ENCODE measurements at places on chromosomes 11 and 22. TPM values are rescaled to one million over a fixed set of nuclear protein-coding genes. Genes with fewer than 3 reads are reported as not detected.

The HSPB2 gene
- total RNA-seq: not detected

The TSPAN32 gene
- total RNA-seq: 41.5 TPM

The FREY1 gene
- 4.5 TPM for total RNA-seq

The OR8G1 gene
- not detected for total RNA-seq

The LUZP2 gene
- total RNA-seq: not detected

The OR56B4 gene
- total RNA-seq: not detected

The EP300 gene
- 125 TPM for total RNA-seq

The WT1 gene
- total RNA-seq: not detected

The SNX19 gene
- total RNA-seq: 84.1 TPM

DNA sequence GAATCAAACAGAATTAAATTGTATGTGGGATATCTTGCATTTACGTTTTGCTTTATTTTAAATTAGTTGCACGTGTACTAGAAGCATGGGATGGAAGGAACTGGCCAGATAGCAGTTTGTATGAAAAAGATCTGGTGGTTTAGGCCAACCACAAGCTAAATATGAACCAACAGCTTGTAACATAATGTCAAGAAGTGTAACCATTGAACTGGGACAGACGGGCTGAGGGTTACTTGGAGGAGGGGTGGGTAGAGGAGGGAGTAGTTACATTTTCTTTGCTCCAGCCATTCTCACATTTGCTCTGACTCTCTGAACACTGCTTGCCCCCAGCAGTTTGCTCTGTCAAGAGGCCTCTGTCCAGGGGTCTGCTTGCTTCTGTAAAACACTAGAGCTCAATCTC lies 31.7 kb upstream of the CXCR5 start:
- no peak for DNase-seq

- DNase-seq: no peak
Observed at GRCh38 chr22:16783930-16784354, 41.3 kb downstream of the XKR3 start.

DNA sequence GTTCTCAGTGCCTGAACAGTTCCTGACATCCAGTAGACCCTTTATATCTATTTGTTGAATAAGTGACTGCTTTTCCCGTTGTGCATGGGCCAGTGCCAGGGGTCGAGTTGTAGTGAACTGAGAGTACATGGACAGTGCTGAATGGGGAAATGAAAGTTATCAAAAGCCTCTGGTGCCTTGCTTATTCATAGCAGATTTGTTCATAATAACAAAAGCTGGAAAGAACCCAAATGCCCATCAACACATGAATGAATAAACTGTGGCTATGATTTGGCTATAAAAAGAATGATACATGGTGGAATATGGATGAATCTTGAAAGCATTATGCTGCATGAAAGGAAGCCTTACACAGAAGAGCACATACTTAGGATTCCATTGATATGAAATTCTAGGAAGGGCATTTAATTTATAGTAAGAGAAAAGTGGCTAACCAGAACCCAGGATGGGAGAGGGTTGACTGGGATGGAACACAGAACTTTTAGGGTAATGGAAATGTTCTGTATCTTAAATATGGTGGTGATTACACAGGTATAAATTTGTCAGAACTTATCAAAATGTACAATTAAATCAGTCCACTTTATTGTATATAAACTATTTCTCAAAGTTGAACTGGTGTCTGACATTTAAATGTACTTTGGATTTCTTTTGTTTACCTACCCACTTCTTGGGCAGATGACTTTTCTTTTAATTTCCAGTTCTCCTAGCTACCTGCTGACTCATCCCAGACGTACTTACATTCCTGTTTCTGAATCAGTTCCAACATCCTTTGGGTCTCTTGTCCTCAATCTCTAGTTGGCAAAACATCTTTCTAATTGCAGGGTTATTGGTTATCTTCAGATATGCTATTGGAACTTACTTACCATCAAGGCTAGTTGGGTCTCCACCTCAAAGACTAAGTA lies 42.8 kb downstream of the PACS1 start:
- DNase-seq: no peak

- no peak for DNase-seq
Observed at GRCh38 chr11:121144723-121145122, 43.7 kb downstream of the TECTA start.

DNA sequence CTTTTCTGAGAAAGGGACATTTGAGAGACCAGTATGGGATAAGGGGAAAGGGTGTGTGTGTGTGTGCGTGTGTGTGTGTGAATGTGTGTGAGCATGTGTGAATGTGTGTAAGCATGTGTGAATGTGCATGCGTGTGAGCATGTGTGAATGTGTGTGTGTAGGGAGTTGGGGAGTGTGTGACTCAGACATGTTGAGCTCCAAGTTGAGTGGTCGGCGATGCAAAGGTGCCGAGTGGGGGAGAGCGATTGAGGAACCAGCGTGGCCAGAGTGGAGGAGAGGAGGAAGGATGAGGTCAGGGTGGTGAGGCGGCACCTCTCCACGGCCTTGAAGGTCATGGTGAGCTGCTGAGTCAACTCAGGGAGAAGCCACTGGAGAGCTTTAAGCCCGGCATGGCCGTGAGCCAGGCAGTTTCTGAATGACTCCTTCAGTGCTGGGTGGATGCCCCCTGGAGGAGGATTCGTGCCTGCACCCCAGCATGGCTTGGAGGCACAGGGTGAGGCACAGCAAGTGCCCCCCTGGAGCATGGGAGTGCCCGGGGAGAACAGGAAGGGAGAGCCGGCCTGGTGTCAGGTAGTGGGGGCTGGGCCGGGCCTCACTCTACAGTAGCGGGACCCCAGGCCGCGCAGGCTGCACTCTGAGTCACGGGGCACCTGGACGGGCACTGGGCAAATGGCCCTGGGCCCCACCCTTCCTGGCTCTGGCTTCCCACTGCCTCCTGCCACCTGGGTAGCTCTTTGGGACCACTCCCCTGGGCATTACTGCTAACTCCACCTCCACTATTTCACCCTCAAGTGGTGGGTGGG lies 8.2 kb upstream of the CCDC88B start:
- DNase-seq: peak; percentile 47

- peak; percentile 6 for DNase-seq
Observed at GRCh38 chr11:73759610-73760134, 1.2 kb downstream of the RAB6A start.

DNA sequence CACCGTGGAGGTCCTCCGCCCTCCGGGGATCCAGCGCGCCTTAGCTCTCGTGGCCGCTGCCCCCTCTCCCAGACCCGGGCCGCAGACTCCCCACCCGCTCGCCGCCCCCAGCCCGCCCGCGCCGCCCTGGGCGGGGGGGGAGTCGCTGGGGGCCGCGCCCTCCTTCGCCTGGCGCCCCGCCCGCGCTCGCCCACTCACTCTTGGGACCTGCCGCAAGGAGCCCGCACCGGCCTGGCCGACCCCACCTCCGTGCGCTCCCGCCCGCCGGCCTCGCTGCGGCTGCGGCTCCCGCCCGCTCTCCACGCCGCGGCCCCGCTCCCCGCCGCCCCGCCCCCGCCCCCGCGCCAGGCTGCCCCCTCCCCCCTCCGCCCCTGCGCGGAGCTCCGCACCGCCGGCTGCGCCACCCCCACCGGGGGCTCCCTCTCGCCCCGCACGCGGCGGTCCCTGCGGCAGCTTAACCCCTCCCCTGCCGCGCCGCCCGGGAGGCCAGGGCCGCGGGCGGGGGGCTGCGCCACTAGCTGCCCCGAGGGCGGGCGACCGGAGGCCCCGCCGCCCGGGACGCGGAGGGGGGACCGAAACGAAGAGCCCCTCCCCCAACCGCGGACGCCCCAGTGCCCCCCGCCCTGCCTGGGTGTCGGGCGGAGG lies 724 bp upstream of the RASGRP2 start:
- DNase-seq: no peak

DNA sequence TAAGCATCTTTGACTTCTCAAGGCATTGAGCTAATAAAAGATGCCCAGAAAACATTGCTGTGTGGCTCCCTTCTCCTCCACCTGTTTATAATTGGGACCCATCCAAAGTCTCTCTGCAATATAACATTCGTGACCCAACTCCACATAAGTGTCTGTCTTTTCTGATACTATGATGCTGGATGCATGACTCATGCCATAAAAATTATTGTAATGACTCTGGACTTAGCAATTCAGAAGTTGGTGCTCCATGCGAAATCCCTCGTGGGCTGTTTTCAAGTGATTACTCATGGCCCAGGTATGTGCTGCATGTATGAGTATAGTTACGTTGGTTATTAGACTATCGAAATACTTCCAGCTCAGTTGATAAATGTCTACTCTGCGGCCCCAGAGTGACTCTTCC lies 11.7 kb downstream of the FJX1 start:
- no peak for DNase-seq

DNA sequence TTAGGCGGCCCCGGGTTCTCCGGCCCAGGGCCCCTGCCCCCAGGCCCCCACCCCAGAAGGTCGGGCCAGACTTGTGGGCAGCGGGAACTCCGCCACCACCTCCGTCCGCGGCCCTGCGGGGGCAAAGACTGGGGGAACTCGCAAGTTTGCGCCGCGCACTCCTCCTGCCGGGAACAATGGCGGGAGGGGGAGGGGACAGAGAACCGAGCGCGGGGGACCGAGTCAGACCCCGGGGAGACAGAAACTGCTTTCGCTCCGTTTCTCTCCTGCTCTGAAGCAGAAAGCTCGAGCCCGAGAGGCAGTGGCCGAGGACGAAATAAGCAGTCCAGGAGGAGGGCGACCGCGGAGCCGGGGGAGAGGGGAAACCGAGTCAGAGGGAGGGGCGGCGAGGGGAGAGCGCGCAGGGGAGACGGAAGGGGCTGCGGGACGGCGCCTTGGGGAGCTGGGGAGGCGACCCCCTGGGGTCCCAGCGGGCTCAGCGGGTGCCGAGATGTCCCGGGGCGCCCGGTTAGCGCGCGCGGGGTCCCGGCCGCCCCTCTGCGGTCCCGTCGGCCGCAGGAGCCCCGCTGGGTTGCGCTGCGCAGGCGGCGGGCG lies 555 bp downstream of the TP53I11 start:
- DNase-seq: no peak

DNA sequence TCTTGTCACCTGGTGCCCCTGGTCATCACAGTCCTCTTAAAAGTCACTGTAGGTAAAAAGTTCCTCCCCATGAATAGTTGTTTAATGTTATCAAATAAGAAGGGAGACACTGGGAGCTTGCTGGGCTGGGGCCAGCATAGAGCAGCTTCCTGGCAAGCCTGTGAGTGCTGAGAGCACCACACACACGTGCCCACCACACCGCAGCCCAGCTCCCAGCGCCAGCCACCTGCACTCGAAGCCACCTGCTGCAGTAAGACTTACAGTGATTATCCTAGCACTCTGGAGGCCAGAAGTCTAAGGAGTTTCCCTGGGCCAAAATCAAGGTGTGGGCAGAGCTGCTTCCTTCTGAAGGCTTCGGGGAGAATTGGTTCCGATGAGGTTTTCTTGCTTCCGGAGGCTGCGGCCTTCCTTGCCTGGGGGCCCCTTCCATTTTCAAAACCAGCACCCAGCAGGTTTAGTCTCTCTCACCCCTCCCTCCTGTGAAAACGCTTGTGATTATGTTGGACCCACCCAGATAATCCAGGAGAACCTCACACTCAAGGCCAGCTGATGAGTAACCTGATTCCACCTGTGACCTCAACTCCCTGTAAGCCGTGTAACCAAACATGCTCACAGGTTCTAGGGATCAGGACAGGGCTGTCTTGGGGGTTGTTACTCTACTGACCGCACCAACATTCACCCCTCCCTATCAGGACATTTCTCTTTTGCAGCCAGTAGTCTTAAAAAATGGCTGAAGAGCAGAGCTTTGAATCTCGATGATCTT lies 687.2 kb downstream of the TBC1D22A start:
- DNase-seq: no peak

DNA sequence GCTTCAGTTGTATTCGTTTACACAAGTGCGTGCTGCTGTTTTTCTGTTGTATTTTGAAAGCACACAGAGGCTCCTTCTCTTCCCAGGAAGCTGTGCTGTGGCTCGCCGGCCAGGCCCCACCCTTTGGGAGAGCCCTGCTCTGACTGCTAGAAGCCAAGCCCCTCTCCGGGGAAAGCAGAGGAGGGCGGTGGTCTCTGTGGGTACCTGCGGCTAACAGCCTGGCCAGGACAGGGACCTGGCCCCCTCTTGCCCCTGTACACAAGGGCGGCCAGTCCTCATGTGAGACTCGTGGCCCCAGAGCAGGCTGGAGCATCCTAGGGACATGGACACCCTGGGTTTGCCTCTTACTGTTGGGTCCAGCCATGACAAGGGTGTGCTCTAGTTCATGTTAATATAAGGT lies 14.8 kb downstream of the MOB2 start:
- DNase-seq: no peak

DNA sequence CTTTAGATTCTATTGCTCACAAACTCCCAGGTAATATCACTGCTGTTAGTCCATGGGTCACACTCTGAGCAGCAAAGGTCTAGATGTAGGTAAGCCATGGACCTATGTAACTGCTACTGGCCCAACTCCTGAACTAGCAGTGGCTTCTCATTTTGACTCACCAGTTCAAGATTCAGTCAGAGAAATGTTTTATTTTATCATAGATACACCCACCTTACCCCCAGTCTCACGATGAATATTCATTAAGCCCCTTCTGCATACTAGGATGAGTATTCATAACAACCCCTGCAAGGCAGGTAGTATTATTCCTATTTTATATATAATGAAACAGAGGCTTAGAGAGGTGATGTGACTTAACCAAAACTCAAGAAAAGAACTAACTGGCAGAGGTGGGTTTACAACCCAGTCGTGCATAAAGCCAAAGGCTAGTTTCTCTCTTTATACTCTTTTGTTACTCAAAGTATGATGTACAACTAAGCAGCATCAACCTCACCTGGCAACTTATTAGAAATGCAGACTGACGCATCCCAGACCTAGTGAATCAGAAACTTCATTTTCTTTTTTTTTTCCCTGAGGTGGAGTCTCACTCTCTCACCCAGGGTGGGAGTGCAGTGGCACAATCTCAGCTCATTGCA lies 957.6 kb upstream of the CCDC90B start:
- DNase-seq: no peak

- DNase-seq: no peak
Observed at GRCh38 chr11:93536101-93536861, 6.9 kb downstream of the SMCO4 start.

DNA sequence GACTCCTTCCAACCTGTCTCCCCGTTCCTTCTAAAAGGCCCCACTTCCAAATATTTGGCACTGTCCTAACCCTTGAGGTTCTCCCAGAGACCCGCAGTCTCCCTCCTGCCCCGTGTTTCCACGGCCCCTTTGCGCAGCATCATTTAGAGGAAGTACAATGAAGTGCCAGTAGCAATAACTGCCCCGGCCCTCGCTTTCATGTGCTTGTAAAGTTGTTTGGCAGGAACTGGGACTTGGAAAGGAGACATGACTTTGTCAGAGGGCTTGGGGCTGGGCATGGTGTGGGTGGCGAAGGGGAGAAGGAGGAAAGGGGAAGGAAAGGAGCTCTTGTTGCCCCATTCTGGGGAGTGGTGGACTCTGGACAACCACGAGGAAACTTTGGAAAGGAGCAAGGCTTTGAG lies 2.6 kb downstream of the CD44 start:
- DNase-seq: no peak

DNA sequence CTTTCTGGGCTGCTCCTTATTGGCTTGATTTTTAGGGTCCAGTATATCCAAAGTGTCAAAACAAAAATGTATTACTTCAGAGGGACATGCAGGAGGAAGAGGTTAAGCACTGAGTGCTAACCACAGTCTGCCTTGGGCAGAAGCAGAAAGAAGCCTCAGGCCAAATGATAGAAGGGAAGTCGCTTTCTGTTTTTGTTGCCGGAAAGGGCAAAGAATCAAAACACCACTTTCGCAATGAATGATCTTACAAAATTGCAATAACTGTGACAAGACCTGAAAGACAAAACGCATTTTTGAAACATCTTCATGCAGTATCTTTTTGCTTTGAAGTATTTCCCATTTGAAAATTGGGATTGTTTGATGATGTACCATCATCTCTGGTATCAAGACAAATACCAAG lies 70.1 kb upstream of the PICALM start:
- no peak for DNase-seq

Measured in CD4-positive, alpha-beta memory T cell (primary cell).